Suppressor macrophage treated with lipopolysaccharide for 1 hour (primary cell): ENCODE measurements at places on chromosomes 6 and 20.

- peak; percentile 50 for DNase-seq
Measured at GRCh38 chr20:24773751-24774201, 175.3 kb upstream of the CST7 start.

- no peak for DNase-seq
Measured at GRCh38 chr20:35497780-35498189, 31.7 kb downstream of the C20orf173 start.

DNA sequence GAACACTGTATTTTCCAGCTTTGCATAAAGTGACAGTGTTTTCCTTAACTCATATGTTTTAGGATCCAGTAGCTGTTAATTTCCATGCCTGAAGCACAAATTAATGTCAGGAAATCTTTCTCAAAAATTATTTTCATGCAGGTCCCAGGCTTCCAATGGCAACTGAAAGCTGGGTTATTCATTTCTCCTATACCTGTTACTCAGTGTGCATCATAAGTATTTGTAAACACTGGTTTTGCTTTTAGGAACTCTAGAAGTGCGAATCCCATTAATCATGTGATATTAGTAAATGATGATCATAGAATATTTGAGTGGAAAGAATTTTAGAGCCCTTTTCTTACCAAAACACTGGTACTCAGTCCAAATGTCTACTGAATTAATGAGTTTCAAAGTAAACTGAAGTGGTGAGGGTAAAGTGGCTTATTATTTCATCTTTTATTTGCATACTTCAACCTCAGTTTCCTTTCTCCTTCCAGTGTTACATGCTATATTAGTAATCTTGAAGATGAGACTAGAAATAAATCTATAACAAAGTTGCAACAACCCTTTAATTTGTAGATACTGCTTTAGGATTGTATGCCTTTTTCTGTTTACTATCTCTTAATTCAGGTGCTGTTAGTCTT is 124.0 kb downstream of the ZFAND3 start:
- DNase-seq = no peak

GRCh38 chr6:1890071-1890470 is 280.4 kb downstream of the FOXC1 start:
- DNase-seq = peak; percentile 10

DNA sequence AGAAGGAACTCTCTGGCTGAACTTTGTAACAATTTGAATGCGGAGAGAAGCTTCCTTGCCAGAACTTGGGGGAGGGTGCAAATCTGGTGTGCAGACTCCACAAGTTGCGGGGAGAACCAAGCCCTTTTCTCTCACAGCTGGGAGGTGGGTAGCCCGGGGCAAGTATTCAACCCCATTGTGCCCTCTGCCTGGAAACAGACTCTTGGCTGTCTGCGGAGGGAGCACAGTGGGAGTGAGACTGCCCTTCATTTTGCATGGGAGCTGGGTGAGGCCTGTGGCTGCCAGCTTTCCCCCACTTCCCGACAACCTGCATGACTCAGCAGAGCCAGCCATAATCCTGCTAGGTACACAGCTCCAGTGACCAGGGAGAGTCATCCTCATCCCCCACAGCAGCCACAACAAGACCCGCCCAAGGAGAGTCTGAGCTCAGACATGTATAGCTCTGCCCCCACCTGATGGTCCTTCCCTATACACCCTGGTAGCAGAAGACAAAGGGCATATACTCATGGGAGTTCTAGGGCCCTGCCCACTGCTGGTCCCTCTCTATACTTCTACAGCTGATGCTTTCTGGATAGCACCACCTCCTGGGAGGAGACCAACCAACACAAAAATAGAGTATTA is 29.4 kb upstream of the TPD52L1 start:
- DNase-seq = no peak

GRCh38 chr20:57329608-57330221 is at the start of gene SPO11:
TSS of gene SPO11 (plus strand) at chr20:57329803. CDS start at chr20:57329868, 65 bp downstream.
- DNase-seq = no peak

- DNase-seq = no peak
Measured at GRCh38 chr6:168016721-168017525, 19.5 kb downstream of the KIF25 start.

GRCh38 chr6:170445971-170446370 is 107.1 kb downstream of the PSMB1 start:
- no peak for DNase-seq

GRCh38 chr6:89433252-89434149 is 549 bp downstream of the ANKRD6 start:
- DNase-seq = peak; percentile 44

GRCh38 chr6:159163901-159164370 is 5.3 kb upstream of the FNDC1 start:
- DNase-seq = no peak

- no peak for DNase-seq
Measured at GRCh38 chr6:46368169-46368536, 123.1 kb downstream of the RCAN2 start.

GRCh38 chr6:154986787-154987235 is 8.3 kb upstream of the TIAM2 start:
- DNase-seq = peak; percentile 5

GRCh38 chr6:7060769-7061516 is 46.8 kb upstream of the RREB1 start:
- no peak for DNase-seq

GRCh38 chr20:53739799-53740785 is 146.5 kb upstream of the ZNF217 start:
- peak; percentile 91 for DNase-seq

GRCh38 chr6:4794140-4794707 is 18.0 kb downstream of the CDYL start:
- no peak for DNase-seq

- no peak for DNase-seq
Measured at GRCh38 chr6:18160911-18161310, 5.7 kb downstream of the KDM1B start.

- peak; percentile 42 for DNase-seq
Measured at GRCh38 chr6:34243131-34243771, 5.6 kb downstream of the SMIM29 start.

- DNase-seq = no peak
Measured at GRCh38 chr20:43188234-43188653, 1.5 kb downstream of the PTPRT start.

DNA sequence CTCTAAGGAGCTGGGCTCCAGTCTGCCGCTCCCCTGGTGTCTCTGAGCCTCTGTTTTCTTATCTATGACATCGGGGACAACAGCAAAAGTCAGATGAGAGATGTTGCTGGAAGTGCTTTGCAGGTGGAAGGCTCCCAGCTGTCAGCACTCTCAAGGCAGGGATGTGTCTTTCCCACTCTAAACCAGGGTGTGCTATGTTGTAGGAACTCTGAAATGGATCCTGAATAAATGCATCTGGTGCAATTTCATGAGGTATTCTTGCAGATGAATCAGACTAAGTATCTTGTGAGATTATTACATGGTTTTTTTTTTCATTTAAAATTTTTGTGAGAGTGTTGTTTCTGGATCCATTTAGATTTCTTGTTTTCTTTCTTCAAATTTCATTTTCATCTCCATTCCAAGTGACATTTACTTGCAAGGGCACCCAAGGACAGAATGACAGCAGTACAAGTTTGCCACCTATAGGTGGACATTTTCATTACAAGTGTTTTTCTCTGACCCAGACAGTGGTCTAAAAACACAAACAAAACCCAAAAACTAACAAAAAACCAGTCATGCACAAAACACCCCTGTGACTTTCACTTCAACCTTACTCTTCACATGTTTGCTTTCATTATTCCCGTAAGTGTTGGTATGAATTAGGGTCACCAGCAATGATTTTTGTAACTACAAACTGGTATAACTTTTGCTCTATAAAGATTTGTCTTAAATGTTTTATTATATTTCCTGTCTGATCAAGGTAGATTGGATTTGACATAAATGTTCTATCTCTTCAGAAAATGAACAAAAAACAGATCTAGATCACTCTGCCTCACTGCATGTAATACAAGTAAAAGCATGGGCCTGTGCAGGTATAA is 14.7 kb upstream of the SIM1 start:
- peak; percentile 54 for DNase-seq

DNA sequence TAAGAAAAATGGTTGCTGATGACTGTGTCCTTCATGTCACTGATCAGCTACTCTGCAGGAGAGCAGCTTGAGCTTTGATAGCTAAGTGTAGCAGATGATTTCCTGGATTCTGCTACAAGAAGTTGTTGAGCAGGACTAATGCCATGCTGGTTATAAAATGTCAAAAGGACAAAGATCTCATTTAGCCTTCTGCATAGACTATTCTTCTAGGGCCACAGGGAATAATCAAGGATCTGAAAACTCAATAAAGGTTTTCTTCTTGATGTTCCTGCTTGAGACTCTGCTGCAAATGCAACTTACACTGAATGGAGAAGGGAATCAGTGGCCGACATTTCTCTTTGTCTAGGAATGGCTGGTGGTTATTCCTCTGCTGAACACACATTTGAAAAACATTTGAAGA is 360.3 kb upstream of the PTCHD4 start:
- DNase-seq = no peak

DNA sequence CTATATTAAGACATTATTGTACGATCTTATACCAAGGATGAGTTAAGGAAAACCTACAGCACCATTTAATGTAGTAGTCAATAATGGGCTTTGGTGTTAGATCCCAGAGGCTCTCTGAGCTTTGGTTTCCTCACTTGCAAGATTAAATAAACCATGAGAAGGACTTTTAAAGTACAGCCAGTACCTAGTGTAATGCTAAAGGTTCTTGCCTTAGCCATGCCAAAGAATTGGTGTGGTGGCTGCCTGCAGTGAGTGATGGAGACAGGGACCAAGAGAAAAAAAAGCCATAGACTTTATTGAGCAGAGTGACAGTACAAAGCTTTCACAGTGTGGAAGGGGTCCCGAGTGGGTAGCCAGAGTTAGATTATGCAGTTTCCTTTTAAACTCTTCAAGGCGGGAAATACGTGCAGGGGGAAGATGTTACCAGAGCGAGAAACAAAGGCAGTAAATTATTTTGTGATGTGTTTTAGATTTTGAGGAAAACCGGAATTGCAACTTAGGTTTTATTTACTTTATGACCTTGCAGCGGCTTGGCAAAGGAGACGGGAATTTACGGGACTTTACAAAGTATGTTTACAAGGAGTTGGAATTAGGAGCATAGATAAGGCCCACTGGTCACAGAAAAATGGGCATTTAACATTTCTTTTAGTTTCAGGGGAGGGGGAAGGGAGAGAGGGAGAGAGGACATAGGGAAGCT is 100.4 kb downstream of the MYO6 start:
- DNase-seq = no peak

DNA sequence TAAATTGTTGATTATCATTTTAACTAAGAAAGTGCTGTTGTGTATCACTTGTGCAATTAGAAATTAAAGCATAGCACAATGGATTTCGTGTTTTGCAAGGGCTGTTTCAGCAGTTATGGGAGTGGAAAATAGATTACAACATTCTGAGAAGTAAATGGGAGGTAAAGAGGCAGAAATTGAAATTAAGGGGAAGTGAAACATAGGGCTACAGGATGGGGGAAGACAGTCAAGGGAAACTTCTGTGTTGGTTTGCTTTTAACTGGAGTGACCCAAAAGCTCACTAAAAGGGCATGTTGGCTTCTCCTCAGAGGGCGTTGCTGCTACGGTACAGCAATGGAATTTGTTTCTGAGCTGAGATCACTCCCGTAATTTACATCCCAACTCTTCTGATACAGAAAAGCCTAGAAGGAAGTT is 147.5 kb downstream of the BCAS1 start:
- DNase-seq = peak; percentile 93

DNA sequence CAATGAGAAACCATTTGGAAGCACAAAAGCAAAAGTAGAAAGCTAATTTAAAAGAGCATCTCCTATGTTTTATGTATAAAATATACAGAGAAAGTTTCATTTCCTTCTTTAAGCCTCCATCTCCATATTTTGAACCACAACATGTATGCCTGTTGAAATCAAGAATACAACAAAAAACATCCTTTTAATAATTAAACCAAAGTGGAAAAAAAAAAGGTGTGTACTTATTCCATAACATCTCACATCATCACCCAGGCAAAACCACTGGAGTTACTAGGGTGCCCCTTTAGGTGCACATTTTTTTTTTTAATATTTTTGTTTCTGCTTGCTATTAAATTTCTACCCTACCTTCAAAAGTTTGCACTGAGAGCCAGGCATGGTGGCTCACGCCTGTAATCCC is 43.0 kb downstream of the EDN1 start:
- DNase-seq = no peak

- peak; percentile 75 for DNase-seq
Measured at GRCh38 chr20:62219992-62220665, at the start of gene HRH3. TSS of gene HRH3 (minus strand) at chr20:62220278. CDS start at chr20:62219970, 308 bp downstream.

DNA sequence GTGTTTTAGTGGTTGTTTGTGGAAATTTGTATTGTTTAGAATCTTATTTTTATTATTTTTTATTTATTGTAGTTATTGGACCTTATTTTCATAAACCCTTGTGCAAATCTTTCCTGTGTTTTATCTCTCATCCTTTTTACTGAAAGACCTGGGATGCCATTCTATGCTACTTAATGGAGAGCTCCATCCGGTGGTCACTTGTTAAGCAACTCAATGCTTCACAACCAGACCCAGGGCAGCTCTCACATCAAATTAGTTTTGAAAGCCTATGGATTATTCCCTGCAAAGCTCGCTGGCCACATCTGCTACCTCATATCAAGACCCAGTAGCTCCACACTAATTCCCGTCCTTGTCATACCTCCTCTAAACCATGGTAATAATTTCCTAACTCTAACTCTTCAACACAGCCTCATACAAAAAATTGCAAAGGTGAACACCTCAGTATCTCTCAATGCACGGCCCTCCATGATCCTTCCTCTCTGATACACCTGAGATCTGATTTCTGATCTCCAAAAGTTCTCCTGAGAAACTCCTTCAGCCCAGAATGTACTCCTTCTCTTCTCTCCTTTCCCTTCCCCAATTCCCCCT is 296.6 kb upstream of the MANEA start:
- DNase-seq = no peak

- DNase-seq = no peak
Measured at GRCh38 chr6:13405961-13406477, 77.7 kb upstream of the TBC1D7 start.

DNA sequence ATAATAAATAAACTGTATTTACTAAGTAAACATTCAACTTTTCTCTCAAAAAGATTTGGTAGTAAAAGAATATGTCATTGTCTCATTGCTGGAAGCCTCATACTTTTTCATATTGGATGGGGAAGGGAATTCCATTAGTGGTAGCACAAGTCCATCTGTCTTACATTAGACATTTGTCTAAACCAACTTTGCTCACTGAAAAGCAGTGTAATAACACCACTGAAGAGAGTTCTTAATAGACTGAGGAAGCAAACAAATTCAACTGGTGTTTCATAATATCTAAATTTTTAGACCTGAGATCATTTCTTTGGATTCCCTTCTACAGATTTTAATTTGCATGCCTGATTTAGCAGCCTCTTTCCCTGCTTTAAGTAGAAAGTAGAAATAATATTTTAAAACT is 62.7 kb downstream of the PLCB1 start:
- DNase-seq = no peak

- DNase-seq = no peak
Measured at GRCh38 chr20:10584371-10584770, 89.4 kb downstream of the JAG1 start.

GRCh38 chr20:4324611-4325243 is 309.4 kb upstream of the RNF24 start:
- DNase-seq = peak; percentile 74

GRCh38 chr20:39112178-39112743 is 150.1 kb downstream of the DHX35 start:
- peak; percentile 29 for DNase-seq
